Osteocyte (in vitro differentiated cells): ENCODE measurements at places on chromosomes 4 and X. TPM values are rescaled to one million over a fixed set of nuclear protein-coding genes. Genes with fewer than 3 reads are reported as not detected.

GRCh38 chr4:41257906-41258305 is 1.2 kb downstream of the UCHL1 start:
- DNase-seq, result no peak

BEND2 gene
- not detected in 2 replicates for total RNA-seq

DNA sequence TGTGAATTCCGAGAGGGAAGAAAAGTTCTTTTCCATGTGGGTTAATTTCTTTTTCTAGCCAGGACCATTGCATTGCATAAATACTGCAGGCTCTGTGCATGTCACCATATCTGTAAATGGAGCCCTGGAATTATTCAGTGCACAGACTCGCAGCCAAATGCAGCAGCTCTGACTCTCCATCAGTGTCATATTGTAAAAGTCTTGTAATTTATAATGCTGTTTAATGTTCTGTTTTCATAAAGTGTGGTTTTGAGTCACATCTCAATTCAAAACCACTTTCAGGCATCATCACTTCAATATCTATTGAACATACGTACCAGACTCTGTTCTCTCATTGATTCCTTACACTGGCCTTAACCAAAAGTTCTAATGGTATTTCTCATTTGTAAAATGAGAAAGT is 193.9 kb upstream of the RPL34 start:
- DNase-seq, result no peak

GRCh38 chr4:89000382-89000781 is 56.6 kb downstream of the FAM13A start:
- no peak for DNase-seq

DNA sequence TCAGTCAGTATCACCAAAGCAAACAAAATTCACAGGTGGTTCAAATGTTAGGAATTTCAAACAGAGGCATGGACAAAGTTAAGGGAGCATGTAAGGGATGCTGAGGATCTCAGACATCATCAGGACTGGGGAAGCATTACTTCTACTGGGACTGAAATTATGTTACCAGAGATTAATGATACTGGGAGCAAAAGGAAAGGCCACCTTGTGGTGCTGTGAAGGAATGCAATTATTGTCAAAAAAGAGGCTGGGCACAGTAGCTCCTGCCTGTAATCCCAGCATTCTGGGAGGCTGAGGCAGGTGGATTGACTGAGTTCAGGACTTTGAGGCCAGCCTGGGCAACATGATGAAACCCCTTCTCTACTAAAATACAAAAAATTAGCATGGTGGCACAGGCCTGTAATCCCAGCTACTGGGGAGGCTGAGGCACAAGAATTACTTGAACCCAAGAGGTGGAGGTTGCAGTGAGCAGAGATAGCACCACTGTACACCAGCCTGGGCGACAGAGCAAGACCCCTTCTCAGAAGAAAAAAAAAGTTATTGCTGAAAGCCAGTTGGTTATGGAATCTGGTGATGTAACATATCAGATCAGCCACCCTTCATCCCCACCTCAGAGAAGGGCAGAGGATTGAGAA is 954.3 kb downstream of the PCDH7 start:
- DNase-seq, result no peak

DUSP21 gene
- not detected in 2 replicates for total RNA-seq

CDKL2 gene
- 2.3 and 5.0 TPM in 2 replicates for total RNA-seq

GAGE1 gene
- not detected in 2 replicates for total RNA-seq

- no peak for DNase-seq
Measured at GRCh38 chr4:69044247-69044646, 52.0 kb upstream of the UGT2B7 start.

ARHGAP36 gene
- total RNA-seq, result not detected in 2 replicates

- DNase-seq, result no peak
Measured at GRCh38 chr4:26218677-26219605, 101.9 kb upstream of the RBPJ start.

DNA sequence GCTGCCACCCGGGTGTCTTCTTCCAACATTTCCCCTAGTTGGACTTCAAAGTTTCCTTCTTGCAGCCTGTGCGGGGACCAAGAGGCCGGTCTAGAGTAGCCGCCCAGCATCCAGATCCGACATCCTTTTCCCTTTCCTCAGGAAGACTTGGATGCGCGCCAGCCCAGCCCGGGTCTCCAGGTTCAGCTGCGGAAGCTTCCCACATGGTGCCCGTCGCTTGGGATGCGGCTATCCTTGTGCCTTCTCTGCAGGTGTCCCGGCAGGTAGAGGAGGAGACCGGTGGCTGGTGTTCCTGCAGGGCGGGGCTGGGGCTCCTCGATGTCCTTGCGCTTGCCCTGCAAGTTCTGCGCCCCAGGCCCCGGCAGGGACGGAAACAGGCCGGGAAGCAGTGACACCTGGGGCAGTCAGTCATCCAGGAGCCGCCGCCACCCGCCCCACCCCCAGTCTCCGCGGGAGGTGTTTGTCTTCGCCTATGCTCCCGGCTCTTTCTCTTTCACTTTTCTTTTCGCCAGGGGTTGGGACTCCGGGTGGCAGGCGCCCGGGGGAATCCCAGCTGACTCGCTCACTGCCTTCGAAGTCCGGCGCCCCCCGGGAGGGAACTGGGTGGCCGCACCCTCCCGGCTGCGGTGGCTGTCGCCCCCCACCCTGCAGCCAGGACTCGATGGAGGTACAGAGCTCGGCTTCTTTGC is at the start of gene IL15:
TSS of gene IL15 (plus strand) at position 502 of the 689 bp plus-strand sequence. CDS start 82,882 bp downstream, outside the sequence.
- DNase-seq, result peak; percentile 88

DNA sequence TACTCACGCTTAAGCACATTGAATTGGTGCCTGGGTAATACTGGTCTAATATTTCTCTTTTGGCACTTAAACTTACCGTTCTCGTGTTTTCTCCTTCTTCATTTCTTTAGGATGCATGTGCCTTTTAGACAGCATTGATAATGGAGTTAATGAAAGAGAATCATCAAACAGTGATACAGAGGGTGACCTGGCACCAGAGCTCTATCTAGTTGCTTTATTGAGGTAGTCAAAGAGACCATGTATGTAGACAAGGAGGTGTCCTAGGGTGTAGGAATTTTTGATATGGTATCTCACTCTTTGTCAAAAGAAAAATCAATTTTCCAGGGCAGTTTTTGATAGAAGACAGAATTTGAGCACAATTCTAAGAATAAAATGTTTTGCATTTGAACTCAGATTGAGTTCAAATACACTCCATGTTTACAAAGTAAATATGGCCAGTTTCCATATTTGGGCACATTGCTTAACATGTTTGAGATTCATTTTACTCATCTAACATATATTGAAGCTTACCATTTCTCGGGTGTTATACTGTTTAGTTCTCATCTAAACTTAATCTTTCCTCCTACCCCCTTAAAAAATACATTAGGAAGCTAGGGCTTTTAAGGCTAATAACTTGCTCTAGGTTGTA is 92.0 kb downstream of the WWC2 start:
- no peak for DNase-seq

- no peak for DNase-seq
Measured at GRCh38 chr4:90113881-90114457, 13.2 kb upstream of the CCSER1 start.

- DNase-seq, result no peak
Measured at GRCh38 chr4:189843413-189844009, 97.2 kb upstream of the FRG1 start.

PROM1 gene
- total RNA-seq, result not detected in 2 replicates

DNA sequence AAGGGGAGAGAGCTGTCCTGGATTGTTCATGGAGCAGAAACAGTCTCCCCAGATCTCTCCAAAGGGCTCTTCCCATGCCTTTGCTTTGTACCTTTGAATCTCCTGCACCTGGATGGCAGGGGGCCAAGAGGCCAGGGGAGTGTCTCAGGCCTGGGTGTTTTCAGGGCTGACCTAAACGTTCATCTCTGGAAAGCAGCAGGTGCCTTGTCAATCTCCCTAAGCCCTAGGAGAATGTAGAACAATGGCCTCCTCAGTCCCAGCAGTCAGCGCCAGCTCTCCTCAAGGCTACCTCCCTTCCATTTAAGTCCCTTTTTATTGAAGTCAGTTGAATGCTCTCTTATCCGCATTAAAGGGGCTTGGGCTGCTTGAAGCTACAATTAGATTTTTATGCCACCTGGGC is 31.2 kb upstream of the NSUN7 start:
- DNase-seq, result no peak

- no peak for DNase-seq
Measured at GRCh38 chr4:38820329-38821061, 15.9 kb upstream of the TLR1 start.

PPEF2 gene
- total RNA-seq, result not detected in 2 replicates

ADGRG4 gene
- 0.13 and 0.16 TPM in 2 replicates for total RNA-seq

- no peak for DNase-seq
Measured at GRCh38 chr4:98341309-98341708, 80.1 kb downstream of the RAP1GDS1 start.

MAOA gene
- total RNA-seq, result 0.26 and 0.32 TPM in 2 replicates

DNA sequence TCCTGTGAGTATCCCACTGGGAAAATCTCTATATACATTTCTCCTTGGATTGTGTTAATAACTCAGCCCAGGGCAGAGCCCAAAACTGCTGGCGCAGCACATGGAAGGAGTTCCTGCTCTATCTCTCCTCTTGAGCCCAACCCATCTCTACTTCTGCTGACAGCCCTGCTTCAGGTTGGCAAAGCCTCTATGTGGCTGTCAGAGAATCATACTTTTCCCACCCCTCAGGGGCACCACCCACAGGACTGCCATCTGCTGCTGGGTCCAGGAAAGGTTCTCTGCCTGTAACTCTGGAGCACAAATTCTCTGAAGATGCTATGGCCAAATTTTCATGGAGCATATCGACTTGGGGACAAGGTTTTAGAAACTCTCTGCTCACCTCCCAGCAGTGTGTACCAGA is 278.5 kb upstream of the EMCN start:
- DNase-seq, result no peak

GRCh38 chr4:146814750-146815149 is 130.9 kb downstream of the TTC29 start:
- DNase-seq, result no peak

DNA sequence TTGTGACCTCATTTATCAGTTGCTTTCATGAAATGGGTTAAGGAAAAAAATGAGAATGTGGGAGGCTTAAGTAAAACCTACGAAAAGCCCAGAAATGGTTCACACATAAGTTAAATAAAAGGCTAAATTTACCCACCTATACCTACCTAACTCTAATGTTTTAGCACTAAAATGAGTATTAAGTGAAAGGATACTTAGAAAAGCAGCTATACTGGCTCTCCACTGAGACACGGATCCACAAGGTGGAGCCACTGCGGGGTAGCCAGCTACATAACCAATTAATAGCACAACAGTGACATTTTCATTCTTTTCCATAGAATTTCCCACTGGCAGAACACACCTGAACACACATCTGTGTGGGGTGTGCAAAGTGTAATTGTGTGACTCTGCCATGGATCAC is 101.9 kb downstream of the MAML3 start:
- DNase-seq, result no peak

- no peak for DNase-seq
Measured at GRCh38 chr4:38930204-38930603, 62.6 kb downstream of the FAM114A1 start.

CXXC4 gene
- not detected in 2 replicates for total RNA-seq

DNA sequence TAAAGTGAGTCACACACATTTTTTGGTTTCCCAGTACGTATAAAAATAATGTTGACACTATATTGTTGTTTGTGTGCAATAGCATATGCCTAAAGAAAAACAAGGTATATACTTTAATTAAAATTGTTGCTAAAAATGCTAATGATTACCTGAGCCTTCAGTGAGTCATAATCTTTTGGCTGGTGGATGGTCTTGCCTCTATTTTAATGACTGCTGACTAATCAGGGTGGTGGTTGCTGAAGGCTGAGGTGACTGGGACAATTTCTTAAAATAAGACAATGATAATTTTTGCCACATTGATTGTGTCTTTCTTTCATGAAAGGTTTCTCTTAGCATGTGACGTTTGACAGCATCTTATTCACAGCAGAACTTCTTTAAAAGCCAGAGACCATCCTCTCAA is 21.0 kb upstream of the ANXA10 start:
- no peak for DNase-seq

GRCh38 chrX:42754115-42754514 is 23.8 kb downstream of the PPP1R2C start:
- no peak for DNase-seq

DNA sequence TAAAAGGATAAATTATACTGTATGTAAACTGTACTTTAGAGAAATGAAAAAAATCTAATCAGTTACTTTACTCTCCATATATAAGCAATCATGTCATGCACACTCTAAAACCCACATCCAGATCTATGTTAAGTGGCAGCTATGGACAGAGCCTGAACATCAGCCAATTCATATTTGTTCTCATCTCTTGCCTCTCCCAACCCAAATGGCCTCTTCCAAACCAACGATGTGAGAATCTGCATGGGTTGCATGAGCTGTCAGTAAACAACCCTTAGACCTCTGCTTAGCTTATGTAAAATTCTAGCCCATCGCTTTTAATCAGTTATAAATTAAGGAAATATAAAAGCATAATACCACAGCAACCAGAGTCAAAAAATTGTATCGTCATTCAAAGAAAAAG is 288.7 kb upstream of the INTU start:
- DNase-seq, result no peak

DNA sequence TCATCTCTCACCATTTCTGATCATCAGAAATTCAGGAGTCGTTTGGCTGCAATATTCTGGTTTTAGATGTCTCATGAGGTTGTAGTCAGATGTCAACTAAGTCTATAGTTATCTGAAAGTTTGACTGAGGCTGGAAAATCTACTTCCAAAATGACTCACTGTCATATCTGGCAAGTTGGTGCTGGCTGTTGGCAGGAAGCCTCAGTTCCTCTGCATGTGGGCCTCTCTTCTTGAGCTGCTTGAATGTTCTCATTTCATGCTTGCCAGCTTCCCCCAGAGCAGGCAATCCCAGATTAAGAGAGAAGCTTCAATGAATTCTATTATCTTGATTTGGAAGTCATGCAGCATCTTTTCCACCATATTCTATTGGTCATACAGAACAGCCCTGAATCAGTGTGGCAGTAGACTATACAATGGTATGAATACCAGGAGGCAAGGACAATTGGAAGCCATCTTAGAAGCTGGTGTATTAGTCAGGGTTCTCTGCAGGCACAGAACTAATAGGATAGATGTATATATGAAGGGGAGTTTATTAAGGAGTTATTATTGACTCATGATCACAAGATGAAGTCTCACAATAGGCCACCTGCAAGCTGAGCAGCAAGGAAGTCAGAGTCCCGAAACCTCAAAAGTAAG is 46.8 kb upstream of the ELF2 start:
- no peak for DNase-seq

- no peak for DNase-seq
Measured at GRCh38 chr4:42638993-42639392, 17.9 kb downstream of the ATP8A1 start.

GRCh38 chr4:7021930-7022664 is 21.1 kb upstream of the TADA2B start:
- no peak for DNase-seq

MOB1B gene
- 25.6 and 26.0 TPM in 2 replicates for total RNA-seq
